Neural crest cell (in vitro differentiated cells): ENCODE measurements at places on chromosomes 5 and 9. TPM values are rescaled to one million over a fixed set of nuclear protein-coding genes. Genes with fewer than 3 reads are reported as not detected.

Gene MAMDC4
- total RNA-seq, result 19.3 and 20.6 TPM in 2 replicates

DNA sequence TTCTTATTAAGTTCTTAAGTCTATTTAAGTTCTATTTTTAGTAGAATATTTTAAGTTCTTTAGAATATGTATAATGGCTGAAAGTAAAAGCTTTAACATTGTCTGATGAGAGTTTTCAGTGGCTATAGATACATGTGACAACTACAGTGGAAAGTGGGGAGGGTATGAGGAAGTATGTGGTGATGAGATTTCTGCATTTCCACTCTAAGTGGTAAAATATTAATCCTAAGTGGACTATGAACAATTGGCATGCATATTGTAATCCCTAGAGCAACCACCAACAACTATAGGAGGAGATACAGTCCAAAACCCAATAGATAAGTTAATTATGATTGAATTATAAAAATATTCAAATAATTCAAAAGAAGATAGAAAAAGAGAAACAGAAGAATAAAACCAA, 183.6 kb downstream of the GADD45G start:
- H3K4me1 ChIP-seq, result peaks cover 5% of the 10 kb centered on the region
- no peak for DNase-seq
- no peak overlapping the region for H3K27ac ChIP-seq
- H3K4me3 ChIP-seq, result no peak overlapping the region

GRCh38 chr9:115551396-115551795, 433.4 kb upstream of the TNC start:
- H3K27me3 ChIP-seq, result no peaks in the 10 kb centered on the region
- no peak overlapping the region for H3K27ac ChIP-seq
- DNase-seq, result no peak
- peaks cover 3% of the 10 kb centered on the region for H3K36me3 ChIP-seq
- peaks cover 5% of the 10 kb centered on the region for H3K4me1 ChIP-seq

DNA sequence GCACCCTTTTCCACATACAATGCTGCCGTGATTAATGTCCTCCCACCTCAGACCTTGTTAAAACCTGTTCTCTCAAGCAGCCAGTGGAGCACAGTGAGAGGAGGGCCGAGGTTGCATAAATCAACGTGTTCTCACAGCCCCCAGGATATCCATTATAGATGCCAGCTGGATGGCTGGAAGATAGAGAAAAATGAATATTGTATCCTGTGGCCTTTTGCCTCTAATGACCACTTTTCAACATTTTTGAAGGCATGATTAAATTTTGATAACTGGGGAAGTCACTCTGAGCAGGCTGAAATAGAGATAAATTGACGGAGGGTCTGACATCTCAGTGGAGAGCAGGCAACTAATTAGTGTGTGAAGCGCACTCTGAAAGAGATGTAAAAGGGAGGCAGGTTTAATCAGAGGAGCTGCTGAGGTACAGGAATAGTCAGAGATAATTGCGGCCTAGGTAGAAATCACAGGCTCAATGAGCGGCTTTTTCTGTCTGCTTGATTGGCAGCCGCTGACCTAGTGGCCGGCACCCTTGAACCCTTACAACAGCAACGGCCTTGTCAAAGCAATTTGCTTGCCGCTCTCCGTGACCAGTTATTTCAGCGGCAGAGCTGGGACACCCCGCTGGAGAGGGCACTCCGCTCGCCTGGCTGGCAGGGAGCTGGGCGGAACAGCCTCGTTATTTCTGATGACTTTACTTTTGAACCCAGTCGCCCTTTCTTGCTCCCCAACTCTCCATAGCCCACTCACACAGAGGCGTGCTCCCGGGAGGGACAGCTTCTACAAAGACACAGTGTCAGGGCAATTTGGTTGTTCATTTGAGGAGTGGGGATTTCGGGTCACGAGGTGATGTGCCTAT, 560.7 kb downstream of the PSAT1 start:
- H3K36me3 ChIP-seq, result no peaks in the 10 kb centered on the region
- peak; percentile 21 for DNase-seq
- H3K27ac ChIP-seq, result no peak overlapping the region
- no peak overlapping the region for H3K4me3 ChIP-seq

Gene NOXA1
- total RNA-seq, result 0.89 and 0.98 TPM in 2 replicates

GRCh38 chr9:1057910-1058309, 7.8 kb downstream of the DMRT2 start:
- H3K4me3 ChIP-seq, result no peak overlapping the region
- DNase-seq, result no peak
- H3K27me3 ChIP-seq, result peaks cover 75% of the 10 kb centered on the region
- no peaks in the 10 kb centered on the region for H3K36me3 ChIP-seq

DNA sequence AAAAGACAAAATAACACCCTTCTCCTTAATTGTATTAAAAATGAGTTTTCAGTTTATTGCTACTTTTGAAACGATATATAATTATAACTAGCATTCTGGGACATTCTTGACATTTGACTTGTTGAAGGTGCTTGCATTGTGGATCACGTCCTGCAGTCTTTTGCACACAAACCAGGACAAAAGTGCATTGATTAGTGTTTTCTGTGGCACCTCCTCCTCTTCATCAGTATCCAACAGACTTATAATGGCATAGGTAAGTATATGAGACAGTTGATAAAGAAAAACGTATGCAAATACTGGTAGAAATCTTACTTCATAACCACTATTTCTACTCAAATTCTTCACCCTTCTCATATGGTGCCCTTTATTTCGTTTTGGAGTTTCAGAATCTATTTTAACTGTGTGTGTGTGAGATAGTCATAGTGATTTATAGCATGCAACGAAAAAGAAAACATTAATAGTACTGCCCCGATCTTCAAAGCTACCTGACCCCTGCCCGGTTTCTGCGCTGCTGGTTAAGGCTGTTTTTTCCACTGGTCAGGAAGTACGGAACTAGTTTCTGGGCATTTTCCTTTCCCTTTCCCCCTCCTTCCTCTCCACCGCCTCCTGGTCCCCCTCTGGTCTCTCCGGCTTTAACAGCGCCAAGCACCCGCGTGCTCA, 639 bp upstream of the RASA1 start:
- H3K27me3 ChIP-seq, result peaks cover 12% of the 10 kb centered on the region
- peaks cover 27% of the 10 kb centered on the region for H3K4me1 ChIP-seq
- peak overlapping the region; percentile 96 for H3K4me3 ChIP-seq
- peak overlapping the region; percentile 98 for H3K27ac ChIP-seq
- H3K36me3 ChIP-seq, result no peaks in the 10 kb centered on the region

Gene RORB
- total RNA-seq, result 0.35 and 0.75 TPM in 2 replicates
